Dermis blood vessel endothelial cell (primary cell): ENCODE measurements at places on chromosomes 12 and 14. TPM values are rescaled to one million over a fixed set of nuclear protein-coding genes. Genes with fewer than 3 reads are reported as not detected.

DNA sequence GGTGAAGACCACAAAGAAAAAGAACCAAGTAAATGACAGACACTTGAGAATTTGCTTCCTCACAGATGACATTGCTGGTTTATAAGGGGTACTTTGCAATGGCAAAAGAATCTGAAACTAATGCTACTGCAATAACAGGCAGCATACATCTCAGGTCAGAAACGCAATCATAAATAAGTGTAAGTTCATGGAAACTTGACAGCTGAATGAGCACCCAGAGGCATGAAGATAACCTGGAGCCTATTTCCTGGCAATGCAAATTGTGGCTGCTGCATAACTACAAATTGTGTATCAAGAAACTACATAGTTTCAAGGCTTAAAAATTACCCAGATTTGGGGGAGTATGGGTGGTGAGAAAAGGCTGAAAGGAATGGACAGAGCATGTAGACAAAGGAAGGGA lies 8.5 kb upstream of the MYO1A start:
- no peak for DNase-seq

- DNase-seq = no peak
Measured at GRCh38 chr12:110193196-110193595, 69.0 kb downstream of the IFT81 start.

FANCM gene
- total RNA-seq = 9.0 and 12.5 TPM in 2 replicates

RAB15 gene
- total RNA-seq = 9.5 and 10.4 TPM in 2 replicates

GRCh38 chr12:109482894-109483293 lies 5.5 kb downstream of the UBE3B start:
- no peak for DNase-seq

- DNase-seq = no peak
Measured at GRCh38 chr12:6788972-6789924, at the start of gene CD4. TSS of gene CD4 (plus strand) at chr12:6789528. CDS start at chr12:6800139, 10,611 bp downstream.

GRCh38 chr12:356276-356988 lies 32.7 kb downstream of the KDM5A start:
- DNase-seq = peak; percentile 51

SMIM41 gene
- total RNA-seq = not detected in 2 replicates

DNA sequence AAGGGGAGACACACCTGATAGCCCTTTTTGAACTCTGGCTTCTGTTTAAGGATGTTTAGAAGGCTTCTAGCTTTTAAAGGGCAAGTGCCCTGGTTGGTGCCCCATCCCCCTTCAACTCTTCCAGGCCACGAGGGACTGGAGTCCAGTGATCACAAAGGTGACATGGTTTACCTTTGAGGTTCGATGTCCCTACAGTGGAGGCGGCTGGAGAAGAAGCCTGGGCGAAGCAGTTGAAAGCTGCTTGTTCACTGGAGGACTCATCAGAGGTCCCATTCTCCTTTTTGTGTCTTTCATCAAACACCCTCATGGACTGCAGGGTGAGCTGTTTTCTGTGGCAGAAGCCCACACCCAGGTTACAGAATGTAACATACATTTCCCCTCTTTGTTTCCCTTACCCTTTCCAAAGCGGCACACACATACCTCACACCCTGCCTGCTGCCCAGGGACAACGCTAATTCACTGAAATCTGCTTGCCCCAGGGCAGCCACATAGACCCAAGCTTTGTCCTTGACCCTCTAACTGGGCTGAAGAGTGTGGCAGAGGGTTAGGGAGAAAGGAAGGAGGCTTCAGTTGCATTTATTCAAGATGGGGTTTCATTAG lies 7.7 kb downstream of the TBX3 start:
- DNase-seq = no peak

DNA sequence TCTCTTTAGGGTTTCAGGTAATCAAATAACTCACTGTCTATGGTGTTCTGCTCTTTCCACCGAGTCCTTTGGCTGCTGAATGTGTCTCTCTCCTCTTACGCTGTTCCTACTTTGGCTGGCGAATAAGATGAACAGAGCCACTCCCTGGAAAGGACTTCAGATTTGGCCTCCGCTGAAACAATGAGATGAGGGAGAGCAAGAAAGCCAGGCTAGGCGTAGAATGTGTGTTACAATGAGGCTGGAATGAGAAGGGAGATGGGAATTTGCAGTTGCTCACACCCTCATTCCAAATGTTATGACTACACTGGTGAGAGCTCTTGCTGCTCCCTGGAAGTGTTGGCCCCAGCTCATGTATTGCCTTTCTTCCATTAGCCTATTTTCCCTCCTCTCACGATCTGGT lies at the start of gene MFAP5:
MFAP5 (minus strand) TSS at position 234 of the 400 bp plus-strand sequence. CDS start 722 bp downstream, outside the sequence.
- no peak for DNase-seq

- peak; percentile 57 for DNase-seq
Measured at GRCh38 chr12:131850856-131851559, 22.8 kb downstream of the MMP17 start.

PDZRN4 gene
- total RNA-seq = not detected in 2 replicates

GRCh38 chr12:49534731-49535278 lies 4.0 kb upstream of the KCNH3 start:
- DNase-seq = no peak

TAS2R31 gene
- total RNA-seq = 3.8 and 6.8 TPM in 2 replicates

- DNase-seq = peak; percentile 15
Measured at GRCh38 chr14:55005071-55005470, 21.8 kb downstream of the WDHD1 start.

GALNT16 gene
- total RNA-seq = 0.17 and 0.19 TPM in 2 replicates

DNA sequence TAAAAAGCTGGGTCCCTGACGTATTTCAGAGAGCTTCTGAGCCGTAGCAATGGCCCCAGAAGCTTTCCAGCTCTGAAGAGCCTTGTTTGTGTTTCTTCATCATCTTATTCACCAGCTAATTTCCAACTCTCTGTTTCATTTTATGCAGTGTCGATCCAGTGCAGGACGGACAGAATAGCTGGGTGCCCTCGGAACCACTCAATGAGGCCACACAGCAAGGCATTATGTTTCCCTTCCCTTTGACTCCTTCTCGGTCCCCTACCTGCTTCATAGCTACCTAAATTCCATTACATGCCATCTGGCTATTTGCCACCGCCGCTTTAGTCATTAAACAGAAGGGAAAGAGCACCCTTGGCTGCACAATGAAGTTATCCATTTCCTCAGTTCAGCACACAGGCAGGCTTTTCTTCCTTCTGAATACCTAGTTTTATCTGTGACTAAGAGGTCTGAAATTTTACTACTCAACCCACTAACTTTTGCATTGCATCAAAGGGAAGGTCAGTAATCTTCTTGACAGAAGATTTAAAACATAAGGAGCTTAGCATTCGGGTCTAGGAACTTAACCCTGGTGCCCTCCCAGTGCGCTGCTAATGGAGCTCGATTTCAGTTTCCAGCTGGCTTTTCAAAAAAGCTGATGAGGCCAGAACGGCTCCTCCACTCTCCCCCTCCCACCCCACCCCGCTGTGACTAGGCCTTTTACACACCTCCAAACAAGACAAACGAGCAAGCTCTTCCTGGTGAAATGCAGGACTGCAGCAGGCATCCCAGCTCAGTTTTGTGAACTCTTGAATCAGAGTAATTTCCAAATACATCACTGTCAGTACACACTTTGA lies 176.8 kb downstream of the GXYLT1 start:
- DNase-seq = peak; percentile 37

GRCh38 chr14:60644666-60645065 lies 4.6 kb downstream of the SIX1 start:
- DNase-seq = no peak

MUCL1 gene
- not detected in 2 replicates for total RNA-seq

- DNase-seq = no peak
Measured at GRCh38 chr14:51216602-51217001, 23.4 kb upstream of the TMX1 start.

GRCh38 chr14:95229749-95230148 lies 72.4 kb upstream of the DICER1 start:
- no peak for DNase-seq

- DNase-seq = peak; percentile 20
Measured at GRCh38 chr12:12665194-12665593, 30.8 kb downstream of the GPR19 start.

DNA sequence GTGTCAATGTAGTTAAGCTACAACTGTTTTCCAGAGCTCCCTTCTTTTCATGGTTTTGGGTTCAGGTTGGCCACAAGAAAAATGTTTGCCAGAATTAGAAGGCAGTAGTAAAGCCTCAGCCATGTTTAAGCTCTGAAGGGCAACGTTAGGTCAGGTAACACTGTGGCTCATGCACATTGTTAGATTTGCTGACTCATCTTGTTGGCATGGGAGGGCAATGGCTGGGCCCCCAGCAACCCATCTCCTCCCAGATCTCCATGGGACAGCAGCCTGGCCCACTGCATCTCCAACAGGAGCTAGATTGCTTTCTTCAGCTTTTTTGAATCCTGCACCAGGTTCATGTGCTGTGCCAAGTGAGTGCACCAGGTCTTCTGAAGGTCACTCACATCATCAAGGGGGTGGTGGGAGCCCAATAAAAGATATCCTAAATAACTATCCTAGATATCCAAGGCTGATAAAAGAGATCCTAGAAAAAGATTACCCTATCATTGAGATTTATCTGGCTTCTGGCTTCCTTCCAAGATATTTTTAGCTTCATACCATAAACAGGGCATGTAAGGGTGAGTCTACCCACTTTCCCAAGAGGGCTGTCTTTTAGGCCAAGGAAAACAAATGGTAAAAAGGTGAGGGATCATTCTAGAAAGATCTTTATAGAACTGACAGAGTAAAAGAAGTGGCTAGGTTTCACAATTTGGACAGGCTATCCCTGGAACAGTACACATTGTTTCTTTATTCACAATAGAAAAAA lies 28.9 kb downstream of the PTGER2 start:
- DNase-seq = no peak

RPL10L gene
- not detected in 2 replicates for total RNA-seq

IFI27L1 gene
- 7.3 and 14.0 TPM in 2 replicates for total RNA-seq

FAM181A gene
- total RNA-seq = not detected in 2 replicates

CLEC6A gene
- total RNA-seq = not detected in 2 replicates

DNA sequence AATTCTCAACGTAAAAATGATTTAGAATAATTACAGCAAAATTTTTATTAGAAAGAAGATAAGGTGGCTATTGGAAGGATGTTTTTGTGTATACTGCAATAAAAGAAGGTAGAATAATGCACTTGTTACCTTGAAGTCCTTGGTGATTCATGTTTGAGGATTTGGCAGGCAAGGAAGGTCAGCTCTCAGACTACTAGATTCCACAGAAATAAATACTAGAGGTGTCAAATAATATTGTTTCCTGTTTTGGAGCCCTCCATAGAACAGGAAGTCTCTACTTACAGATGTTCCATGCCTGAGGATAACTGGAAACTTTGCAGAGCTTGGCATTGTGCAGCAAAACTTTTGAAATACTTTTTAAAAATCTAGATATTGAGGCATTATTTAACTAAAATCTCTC lies 284.3 kb upstream of the SYT1 start:
- DNase-seq = peak; percentile 51

PTCSC3 gene
- total RNA-seq = not detected in 2 replicates

GRCh38 chr14:63388766-63389431 lies 70.2 kb upstream of the GPHB5 start:
- DNase-seq = peak; percentile 83

GRCh38 chr12:21940549-21941505 lies at the start of gene ABCC9:
TSS of gene ABCC9 (minus strand) at chr12:21941426. CDS start at chr12:21936674, 4,752 bp downstream.
- peak; percentile 11 for DNase-seq

INHBC gene
- total RNA-seq = not detected in 2 replicates

DNA sequence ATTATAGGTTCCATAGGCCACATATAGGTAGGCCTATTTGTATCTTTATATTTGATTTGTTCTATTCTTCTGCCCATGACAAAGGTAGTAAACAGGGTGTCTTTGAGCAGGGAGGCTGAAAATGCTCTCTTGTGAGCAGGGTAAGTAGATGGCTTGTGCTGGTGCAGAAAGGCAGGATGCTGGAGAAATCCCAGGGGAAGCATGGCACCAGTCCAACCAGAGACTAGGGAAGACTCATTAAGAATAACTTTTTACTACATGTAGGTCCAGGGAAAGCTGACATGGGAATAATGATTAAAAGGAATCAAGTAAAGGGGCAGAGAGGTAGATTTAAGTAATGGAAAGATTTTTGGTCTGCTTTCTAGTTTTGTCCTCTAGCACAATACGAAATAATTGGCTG lies 245.0 kb downstream of the RGS6 start:
- no peak for DNase-seq

- peak; percentile 39 for DNase-seq
Measured at GRCh38 chr12:105278043-105278697, 42.2 kb upstream of the APPL2 start.

MANSC1 gene
- total RNA-seq = 6.8 and 14.8 TPM in 2 replicates

- peak; percentile 21 for DNase-seq
Measured at GRCh38 chr12:10409392-10409791, at the start of gene KLRC4. TSS of gene KLRC4 (minus strand) at chr12:10409757. CDS start at chr12:10409575, 182 bp downstream.

GRCh38 chr12:11793921-11794710 lies 144.6 kb downstream of the ETV6 start:
- DNase-seq = no peak

C12orf50 gene
- total RNA-seq = not detected in 2 replicates

FSCB gene
- total RNA-seq = not detected in 2 replicates

DNA sequence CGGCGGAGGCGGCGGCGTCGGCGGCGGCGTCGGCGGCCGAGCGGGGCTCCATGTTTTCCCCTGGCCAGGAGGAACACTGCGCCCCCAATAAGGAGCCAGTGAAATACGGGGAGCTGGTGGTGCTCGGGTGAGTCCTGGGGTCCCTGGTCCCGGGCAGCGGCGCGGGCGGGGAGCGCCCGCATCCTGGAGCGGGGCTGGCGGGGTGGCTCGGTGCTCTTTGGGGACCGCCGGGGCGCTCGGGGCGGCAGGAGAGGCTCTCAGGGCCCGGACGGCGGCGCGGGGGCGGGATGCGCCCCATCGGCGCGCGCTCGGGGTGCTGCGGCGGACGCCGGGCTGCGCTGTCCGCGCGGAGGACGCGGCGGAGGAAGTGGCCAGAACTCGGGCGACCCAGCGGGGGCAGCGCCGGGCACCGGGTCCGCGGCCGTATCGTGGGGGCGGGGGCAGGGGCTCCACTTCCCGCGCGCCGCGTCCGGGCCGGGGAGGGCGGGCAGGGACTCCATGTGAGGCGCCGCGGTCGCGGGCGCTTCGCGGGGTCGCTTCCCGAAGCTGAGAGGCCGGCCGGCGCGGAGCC lies 485 bp downstream of the PELI2 start:
- peak; percentile 25 for DNase-seq

GRCh38 chr12:28830491-28830890 lies 318.6 kb upstream of the FAR2 start:
- DNase-seq = no peak

DNA sequence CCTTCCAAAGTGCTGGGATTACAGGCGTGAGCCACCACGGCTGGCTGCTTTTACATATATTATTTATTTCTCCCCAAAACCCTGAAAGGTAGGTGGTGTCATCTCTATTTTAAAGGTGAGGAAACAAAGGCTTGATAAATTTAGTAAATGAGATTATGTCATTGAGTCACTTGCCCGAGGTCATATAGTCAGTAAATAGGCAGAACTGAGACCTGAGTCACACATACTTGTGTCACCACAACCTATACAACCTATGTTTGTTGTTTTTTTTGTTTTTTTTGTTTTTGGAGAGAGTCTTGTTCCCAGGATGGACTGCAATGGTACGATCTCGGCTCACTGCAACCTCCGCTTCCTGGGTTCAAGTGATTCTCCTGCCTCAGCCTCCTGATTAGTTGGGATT lies 12.8 kb downstream of the TSFM start:
- no peak for DNase-seq

CD69 gene
- total RNA-seq = 0.23 and 1.5 TPM in 2 replicates

- no peak for DNase-seq
Measured at GRCh38 chr14:94770815-94771157, 873 bp upstream of the GSC start.
